ENCODE measurements at places on chromosomes 7 and 10.
A peak's percentile ranks its signal among the peaks of the same experiment; 100 is the strongest.

GRCh38 chr10:84423719-84424118, 95.3 kb downstream of the CCSER2 start:
- no peak for DNase-seq

DNA sequence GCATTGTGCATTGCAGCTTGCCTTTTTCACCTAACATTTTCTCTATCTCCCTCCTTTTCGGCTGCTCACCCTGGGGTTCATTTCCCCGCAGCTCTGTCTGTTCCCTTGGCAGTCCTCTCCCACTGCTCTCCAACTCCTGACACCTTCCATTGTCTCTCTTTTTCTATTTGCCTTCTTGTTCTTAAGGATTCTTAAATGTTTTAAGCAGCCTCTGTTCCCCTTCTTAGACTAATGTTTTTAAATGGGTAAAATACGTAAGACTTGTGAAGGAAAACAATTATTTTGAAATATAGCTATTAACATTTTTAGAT, 19.4 kb downstream of the BMPR1A start:
- no peak for DNase-seq

GRCh38 chr10:110355922-110356627, 51.4 kb upstream of the SMNDC1 start:
- DNase-seq = no peak

DNA sequence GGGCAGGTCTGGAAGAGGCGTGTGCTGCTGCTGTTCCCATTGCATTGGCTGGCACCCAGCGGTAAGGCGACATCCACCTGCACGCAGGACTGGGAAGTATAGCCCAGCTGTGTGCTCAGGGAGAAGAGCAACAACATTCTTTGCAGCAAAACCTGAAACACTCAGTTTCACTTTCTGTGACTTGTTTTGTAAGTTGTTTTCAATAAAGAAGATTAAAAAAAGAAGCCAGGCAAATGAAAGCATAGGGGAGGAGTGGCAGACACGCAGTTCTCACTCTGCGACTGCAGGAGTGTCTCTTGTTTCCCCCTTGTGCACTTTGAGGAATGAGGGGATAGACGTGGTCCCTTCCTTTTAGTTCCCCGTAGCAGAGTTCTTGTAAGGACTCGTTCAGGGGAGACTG, 5.8 kb downstream of the FBH1 start:
- no peak for DNase-seq

- DNase-seq = peak; percentile 28
Observed at GRCh38 chr7:98613601-98614425, 3.3 kb upstream of the NPTX2 start.

DNA sequence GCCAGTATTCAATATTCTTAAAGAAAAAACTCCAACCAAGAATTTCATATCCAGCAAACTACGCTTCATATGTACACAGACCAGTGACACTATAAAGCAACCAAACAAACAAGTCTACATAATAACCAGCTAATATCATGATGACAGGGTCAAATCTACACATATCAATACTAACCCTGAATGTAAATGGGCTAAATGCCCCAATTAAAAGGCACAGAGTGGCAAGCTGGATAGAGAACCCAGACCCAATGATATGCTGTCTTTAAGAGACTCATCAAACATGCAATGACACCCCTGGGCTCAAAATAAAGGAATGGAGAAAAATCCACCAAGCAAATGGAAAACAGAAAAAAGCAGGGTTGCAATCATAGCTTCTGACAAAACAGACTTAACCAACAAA, 218.1 kb upstream of the NFE2L3 start:
- DNase-seq = no peak

GRCh38 chr7:99447943-99448342, 9.2 kb downstream of the CPSF4 start:
- no peak for DNase-seq

DNA sequence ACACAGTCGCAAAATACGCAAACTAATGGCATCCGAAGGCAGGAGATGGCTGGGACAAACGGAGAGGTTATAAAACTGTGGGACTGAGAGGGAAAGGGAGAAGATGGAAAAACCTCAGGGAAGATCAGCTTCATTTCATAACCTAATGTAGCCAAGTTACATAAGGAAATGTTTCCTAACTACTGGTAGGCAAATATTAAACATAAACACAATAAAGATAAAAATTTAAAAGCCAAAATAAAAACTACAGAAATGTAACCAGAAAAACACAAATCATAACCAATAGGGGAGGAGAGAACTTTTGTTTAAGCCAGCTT, 13.1 kb upstream of the MNX1 start:
- no peak for DNase-seq

DNA sequence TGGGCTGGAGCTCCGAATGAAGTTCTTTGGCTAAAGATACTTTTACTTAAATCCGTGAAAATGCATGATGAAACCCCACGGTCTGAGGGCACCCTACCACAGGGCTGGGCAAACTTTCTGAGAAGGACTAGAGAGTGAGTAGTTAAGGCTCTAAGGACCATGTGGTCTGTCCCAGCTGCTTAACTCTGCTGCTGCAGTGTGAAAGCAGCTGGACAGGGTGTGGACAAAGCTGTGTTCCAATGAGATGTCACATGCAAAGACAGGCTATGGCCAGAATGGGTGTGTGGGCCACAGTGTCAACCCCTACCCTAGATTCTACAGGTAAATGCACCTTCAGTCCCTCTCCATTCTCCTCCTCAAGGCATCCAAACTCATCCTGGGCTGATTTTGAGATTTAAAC, 18.8 kb downstream of the PDIA4 start:
- DNase-seq = no peak

DNA sequence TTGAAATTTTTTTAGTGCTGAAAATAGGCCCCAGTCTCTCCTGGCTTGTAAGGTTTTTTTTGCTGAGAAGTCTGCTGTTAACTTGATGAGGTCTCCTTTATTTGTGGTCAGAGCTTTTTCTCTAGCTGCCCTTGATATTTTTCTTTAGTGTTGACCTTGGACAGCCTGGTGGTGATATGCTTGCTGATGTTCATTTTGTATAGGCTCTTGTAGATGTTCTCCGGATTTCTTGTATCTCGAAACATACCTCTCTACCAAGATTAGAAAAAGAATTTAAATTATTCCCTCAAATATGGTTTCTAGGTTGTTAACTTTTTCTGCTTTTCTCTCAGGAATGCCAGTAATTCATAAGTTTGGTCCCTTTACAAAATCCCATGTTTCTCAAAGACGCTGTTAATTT, 102.3 kb downstream of the TWIST1 start:
- DNase-seq = no peak

DNA sequence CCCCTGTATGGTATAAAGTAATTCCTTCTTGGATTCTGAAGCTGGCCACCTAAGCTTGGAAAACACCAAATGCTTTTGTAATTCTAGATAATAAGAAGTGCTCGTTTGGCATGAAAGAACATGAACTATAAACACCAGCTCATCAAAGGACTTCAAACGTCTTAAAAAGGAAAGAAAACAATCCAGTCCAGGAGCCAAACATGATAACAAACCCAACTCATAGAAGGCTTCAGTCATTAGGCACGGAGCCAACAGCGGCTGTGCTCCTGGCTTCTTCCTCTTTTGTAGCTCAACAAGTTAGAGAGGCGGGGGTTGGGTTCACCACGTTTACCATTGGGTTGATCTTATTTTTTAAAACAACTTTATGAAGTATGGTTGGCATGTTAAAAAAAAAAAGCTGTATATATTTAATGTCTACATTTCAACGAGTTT, 56.4 kb upstream of the ECHDC3 start:
- DNase-seq = no peak

DNA sequence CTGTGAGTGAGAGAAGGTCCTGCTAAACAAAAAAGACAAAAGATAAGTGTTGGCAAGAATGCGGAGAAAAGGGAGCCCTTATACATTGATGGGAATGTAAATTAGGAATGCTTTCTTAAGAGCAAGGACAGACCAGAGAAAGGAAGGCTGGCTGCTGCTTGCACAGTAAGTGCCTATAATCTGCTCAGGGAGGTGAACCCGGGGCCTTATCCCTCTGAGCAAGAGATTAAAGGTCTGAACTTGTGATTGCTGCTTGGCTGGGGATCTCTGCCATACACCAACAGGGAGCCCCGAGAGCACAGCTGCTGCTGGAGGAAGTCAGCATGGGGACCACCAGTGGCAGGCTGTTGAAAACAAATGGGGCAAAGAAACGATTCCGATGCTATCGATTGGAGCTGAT, 32.0 kb upstream of the CRTAC1 start:
- DNase-seq = no peak

GRCh38 chr7:1690359-1690958, 20.4 kb downstream of the ELFN1 start:
- DNase-seq = no peak

GRCh38 chr7:141737118-141737835, 881 bp upstream of the SSBP1 start:
- no peak for DNase-seq

- DNase-seq = no peak
Observed at GRCh38 chr7:106416430-106416829, 131.6 kb upstream of the NAMPT start.

DNA sequence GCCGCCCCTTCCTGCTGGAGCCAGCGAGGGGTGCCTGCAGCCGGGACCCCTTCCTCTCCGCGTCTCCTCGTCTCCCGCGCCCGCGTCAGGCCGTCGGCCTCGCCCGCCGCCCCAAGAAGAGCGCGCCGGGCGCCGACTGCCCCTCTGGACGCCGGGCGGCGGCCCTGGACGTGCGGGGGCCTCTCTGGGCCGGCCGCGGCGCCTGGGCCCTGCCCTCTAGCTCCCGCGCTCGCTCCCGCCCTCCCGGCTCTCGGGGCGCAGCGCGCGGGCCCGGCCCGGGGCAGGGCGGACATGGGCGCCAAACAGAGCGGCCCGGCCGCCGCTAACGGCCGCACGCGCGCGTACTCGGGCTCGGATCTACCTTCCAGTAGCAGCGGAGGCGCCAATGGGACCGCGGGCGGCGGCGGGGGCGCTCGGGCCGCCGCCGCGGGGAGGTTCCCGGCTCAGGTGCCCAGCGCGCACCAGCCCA, 704 bp downstream of the ZNRF2 start:
- DNase-seq = no peak

DNA sequence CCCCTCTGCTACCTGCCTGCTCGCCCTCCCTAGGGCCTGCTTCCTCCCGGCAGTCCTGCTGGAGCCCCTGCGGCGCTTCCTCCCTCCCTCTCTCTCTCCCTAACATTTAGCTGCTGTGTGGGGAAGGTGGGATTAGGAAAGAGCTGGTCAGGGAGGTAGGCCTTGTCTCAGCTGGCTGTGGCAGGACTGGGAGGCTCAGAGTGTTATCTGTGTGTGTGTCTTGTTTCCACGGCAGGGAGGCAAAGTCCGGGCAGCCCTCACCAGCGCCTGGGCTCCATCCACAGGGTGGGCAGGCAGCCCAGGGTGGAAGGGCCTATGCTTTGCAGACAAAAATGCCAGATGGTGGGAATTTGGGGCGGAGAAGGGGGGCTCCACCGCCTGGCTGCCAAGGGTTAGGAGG, 105.7 kb downstream of the RPS24 start:
- DNase-seq = no peak

DNA sequence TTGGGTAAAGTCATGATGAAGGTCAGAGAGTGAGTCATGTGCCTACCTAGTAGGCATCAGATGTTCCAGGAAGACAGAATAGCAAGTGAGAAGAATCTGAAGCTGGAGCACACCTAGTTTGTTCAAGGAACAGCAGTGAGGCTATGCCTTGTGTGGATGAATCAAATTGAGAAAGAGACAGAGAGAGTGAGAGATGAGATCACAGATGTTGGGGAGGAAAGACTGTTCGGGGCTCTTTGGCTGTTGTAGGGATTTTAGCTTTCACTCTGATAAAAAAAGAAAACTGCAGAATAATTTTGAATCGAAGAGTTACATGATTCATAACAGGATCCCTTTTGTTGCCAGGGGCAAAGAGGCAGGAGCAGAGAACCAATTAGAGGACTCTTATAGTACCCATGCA, 6.3 kb downstream of the LIPF start:
- DNase-seq = no peak

- no peak for DNase-seq
Observed at GRCh38 chr7:143050931-143051330, 1.2 kb upstream of the OR6V1 start.

DNA sequence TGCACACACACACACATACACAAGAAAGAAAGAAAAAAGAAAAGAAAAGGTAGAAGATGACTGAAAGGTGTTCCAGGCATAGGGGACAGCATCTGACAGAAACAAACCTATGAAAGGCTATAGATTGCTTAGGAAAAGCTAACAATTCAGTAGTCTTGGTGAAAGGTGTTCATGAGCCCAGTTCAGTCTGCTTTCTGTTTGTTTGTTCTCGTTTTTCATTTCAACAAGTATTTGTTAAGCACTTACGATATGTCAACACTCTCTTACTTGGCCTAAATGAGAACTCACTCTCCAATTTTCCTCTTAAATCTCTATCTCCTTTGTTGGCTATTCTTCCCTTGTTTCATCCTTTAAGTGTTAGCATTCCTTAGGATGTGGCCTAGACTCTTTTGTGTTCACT, 133.2 kb downstream of the GRM8 start:
- DNase-seq = no peak

GRCh38 chr7:90999989-91000979, 263.9 kb upstream of the FZD1 start:
- peak; percentile 39 for DNase-seq

- DNase-seq = no peak
Observed at GRCh38 chr7:33604056-33604455, 301.3 kb upstream of the BMPER start.

GRCh38 chr7:7208520-7208919, 26.2 kb downstream of the C1GALT1 start:
- no peak for DNase-seq

DNA sequence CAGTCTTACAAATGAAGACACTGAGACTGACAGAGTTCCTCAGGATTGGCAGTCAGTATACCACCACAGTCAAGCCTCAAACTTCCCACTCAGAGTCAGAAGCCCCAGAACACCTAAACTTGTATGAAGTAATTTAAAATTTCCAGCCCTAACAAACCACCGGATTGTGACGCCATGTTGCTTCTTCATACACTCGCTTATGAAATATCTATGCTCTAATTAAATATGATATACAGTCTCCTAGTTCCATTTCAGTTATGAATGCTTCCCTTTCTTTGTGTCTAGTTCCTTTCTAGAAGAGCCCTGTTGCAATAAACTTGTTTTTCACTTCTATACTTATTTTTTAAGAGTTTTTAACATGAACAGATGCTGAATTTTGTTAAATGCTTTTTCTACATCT, 172.0 kb upstream of the NOBOX start:
- no peak for DNase-seq

- no peak for DNase-seq
Observed at GRCh38 chr10:23826421-23826820, 382.5 kb upstream of the KIAA1217 start.
